ENCODE measurements at places on chromosomes 13 and 19.

- no peak for DNase-seq
Measured at GRCh38 chr13:49058761-49059160, 83.0 kb downstream of the FNDC3A start.

DNA sequence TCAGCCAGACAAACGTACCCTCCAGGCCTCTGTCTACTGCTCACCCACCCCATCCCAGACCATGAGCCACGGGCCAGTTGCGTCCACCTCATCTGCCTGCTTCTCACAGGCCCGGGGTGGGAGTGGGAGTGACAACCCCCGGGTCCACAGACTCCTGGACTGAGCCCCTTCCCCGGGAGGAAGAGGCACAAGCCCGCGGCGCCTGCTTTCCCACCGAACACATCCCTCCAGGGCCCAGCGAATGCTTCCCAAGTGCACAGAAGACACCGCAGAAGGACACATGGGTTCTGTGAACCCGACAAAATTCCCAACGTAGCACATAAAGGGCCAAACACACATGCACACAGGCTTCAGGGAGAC lies 18.0 kb upstream of the PLPP2 start:
- DNase-seq: no peak

- DNase-seq: no peak
Measured at GRCh38 chr19:4639531-4640246, 373 bp downstream of the TNFAIP8L1 start.

GRCh38 chr19:29623726-29624488 lies 17.8 kb downstream of the POP4 start:
- no peak for DNase-seq

DNA sequence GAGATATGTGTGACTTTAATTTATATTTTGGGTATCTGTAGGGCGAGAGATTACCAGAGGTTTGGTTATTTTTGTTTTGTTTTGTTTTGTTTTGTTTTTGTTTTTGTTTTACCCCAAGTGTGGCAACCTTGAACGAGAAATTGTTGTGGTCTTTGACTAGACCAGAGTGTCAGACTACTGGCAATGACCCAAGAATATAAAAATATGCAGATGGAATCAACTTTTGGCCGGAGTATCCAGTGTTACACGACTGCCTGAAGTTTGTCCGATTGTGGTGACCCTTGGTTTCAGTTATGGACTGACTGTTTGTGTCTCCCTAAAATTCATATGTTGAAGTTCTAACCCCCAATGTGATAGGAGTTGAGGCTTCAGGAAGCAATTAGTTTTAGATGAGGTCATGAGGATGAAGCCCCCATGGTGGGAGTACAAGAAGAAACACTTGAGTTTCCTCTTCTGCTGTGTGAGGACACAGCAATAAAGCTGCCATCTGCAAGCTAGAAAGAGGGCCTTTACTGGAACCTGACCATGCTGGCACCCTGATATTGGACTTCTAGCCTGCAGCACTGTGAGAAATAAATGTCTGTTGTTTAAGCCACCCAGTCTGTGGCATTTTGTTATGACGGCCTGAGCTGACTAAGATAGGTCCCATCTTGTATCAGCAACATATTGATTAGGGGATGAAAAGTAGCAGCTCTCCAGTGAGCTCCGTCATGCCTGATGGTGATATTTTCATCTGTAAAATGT lies 261.7 kb downstream of the MTUS2 start:
- no peak for DNase-seq

- DNase-seq: no peak
Measured at GRCh38 chr13:84126671-84127171, 244.4 kb upstream of the SLITRK1 start.

DNA sequence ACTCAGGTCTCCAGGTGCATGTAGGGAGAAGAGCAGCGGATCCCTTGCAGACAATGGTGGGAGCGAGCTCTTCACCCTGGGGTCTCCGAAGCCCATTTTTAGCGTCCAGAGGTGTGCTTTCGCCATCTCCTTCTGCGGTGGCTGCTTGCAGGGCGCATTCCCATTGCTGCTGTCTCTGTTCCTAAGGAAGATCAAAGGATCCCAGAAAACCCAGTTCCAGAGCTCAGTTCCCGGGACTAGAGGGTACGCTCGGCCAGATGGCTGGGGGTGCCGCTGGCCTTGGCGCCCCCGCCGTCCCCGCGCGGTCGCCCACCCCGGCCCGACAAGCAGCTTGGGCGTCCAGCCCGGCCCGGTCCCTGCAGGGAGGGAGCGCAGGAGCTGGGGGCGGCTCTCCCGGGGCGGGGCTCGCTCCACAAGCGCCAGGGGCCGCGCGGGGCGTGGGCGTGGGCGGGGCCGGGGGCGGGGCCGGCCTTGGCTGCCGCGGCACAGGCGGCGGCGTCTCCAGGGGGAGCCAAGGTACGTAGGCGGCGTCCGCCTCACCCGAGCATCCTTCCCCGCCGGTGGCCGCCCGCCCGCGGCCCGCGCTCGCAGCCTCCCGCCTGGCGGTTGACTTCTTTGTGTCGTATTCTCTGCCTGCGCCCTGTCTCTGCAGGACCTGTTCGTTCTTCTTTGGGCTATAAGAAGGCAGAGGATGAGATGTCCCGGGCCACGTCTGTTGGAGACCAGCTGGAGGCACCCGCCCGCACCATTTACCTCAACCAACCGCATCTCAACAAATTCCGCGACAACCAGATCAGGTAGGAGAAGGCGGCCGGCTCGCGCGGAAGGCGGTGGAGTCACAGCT lies 96.8 kb downstream of the ATP8A2 start:
- DNase-seq: no peak

- no peak for DNase-seq
Measured at GRCh38 chr13:97505017-97505416, 71.0 kb downstream of the RAP2A start.

DNA sequence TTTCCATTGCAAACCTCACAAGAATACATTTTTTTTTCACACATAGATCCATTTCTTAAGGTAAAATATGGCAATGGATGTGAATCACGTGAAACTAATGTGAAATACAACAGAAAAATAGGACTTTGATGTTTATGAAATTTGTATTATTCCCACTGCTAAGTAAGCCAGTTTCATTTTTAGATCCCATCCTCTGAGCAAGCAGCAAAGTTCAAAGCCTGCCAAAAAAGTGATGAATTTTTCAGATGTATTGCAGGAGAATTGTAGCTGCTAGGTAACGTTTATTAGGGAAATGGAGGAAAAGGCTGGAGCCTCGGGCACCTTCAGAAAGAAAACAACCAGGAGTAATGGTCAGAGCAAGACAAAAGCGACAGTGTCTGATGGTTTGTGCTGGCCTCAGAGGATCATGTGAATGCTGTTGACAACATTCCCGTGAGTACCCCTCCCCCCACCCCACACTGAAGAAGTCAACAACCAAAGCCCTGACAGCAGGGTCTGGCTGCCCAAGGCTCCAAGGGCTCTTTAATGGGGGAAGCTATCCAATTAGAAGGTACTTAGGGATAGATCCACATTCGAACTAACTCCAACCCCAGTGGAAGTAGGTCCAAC lies 95.5 kb downstream of the OXGR1 start:
- no peak for DNase-seq

- no peak for DNase-seq
Measured at GRCh38 chr13:32047088-32047487, 15.5 kb downstream of the FRY start.

GRCh38 chr13:51793570-51794271 lies 10.2 kb downstream of the DHRS12 start:
- no peak for DNase-seq

DNA sequence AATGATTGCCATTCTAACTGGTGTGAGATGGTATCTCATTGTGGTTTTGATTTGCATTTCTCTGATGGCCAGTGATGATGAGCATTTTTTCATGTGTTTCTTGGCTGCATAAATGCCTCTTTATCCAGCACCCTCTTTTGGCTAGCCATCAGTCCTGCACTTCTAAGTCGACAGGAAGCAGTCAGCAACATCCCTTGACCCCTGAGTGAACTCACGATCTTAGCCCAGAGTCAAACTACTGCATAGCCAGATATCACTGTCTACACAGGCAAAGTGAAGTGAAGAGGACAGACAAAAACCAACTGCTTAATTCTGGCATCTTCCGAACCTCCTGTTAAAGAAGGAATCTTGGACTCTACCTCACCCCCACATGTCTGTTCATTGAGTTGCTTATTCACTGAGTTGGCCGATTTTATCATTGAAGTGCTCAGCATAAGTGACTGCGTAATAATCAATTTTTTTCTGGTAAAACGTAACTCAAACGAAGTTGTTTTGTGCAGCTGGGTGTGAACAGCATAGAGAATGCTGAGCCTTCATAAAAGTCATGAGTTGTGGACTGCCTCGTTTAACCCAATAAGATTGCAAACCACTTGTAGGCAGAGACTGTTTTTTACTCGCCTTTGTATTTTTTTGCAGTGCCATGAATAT lies 304.2 kb downstream of the COG6 start:
- no peak for DNase-seq

- DNase-seq: peak; percentile 31
Measured at GRCh38 chr19:44512326-44513298, 12.3 kb upstream of the ZNF180 start.

- DNase-seq: no peak
Measured at GRCh38 chr19:15544283-15544682, 36.0 kb downstream of the CYP4F22 start.

DNA sequence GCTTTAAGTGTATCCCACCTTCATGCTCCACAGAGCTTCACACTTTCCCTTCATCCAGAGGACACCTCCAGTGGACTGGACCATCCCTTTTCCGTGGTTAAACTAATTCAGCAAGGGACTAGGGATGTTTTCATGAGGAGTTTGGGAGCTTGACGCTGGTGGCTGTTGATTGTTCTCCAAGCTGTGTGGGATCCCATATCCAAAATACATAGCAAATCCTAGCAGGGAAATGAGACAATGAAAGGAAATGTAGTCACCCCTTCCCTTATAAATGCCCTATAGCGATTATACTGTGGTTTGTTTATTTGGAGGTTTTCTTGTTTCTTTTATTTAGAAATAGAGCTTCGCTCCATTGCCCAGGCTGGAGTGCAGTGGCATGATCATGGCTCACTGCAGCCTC lies 31.6 kb upstream of the DPRX start:
- no peak for DNase-seq

GRCh38 chr13:85287528-85287927 lies 511.7 kb downstream of the SLITRK6 start:
- DNase-seq: no peak

DNA sequence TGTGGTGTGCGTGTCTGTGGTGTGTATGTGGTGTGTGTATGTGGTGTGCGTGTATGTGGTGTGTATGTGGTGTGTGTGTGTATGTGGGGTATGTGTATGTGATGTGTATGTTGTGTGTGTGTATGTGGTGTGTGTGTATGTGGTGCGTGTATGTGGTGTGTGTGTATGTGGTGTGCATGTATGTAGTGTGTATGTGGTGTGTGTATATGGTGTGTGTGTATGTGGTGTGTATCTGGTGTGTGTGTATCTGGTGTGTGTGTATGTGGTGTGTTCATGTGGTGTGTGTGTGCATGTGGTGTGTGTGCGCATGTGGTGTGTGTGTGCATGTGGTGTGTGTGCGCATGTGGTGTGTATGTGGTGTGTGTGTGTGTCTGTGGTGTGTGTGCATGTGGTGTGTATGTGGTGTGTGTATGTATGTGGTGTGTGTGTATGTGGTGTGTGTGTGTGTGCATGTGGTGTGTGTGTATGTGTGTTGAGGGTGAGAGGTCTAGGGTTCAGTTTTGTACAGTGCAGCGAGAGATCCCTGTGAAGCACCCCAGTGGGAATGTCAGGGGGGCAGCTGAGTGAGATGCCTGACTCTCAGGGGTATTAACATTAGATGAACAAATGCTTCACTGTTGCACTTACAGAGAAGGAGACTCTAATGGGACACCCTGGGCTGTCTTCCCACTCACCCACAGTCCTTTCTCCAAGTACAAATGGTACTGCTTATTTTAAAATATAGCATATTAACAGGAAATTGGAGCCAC lies 61.3 kb upstream of the MEDAG start:
- DNase-seq: no peak

DNA sequence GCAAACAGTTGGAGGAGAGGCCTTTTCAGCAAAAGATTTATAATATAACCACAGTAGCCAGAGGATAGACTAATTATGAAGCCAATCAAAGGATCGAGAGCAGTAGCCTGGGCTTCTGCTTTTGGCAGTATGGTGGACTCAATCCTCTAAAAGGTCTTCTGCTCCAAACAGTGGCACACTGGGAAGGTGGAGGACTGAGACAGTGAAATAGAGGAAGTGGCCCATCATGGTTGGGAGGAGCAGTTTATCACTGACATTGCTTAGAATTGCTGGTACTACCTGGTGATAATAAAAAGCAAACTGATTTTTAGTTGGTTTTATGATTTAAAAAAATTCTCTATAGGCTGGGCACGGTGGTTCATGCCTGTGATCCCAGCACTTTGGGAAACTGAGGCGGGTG lies 20.9 kb upstream of the PLAUR start:
- DNase-seq: no peak

- no peak for DNase-seq
Measured at GRCh38 chr19:12295191-12295590, 508 bp upstream of the ZNF44 start.

DNA sequence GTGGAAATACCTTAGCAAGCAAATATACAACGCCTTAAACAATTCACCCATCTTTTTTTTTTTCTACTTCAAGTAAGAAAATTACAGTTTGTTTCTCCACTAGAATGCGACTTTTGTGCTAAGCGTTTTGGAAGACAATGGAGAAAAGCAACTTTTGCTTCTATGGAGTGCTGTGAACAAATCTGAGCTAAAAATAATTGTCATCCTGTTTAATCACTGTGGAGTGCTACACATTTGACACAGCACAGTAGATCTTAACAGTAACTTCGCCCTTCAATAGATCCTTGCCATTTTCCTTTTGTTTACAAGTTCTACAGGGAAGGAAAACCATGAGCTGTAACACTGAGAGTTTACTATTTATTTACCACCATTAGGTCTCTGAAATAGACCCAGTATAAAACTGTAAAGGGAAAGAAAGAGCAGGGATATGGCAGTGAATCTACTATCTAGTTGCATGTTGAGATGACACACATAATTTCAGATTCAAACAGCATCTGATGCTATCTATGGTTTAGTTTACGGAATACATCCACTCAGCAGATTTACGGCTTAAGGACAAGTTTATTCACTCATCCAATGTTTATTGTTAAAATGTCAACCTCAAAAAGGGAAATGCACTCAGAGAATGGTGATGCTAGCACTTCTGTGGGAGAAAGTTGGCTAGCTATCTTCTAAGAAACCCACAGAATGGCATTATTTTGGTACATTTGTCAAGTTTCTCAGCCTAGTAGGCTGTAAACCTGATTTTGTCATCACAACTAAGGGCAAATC lies 175.3 kb downstream of the VWA8 start:
- DNase-seq: no peak

DNA sequence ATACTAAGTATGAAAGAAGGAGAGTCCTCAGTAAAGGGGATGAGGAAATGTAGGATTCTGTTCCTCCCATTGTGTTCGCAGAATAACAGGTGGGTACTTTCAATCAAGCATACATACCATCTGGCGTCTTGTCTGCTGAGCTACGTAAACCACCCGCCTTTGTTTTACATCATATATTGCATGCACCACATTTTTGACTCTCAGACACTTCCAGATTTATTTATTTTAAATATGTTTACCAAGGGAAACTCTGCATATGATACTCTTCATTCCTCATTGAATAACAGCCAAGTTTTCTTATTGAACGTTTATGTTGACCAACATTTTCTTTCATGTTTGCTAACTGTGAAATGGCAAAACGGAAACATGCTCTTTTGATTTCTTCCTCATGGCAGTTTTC lies 174.1 kb downstream of the FGF14 start:
- no peak for DNase-seq

All from AG09309 (cell line).